Ammon's horn (tissue), 1 donor: ENCODE measurements at places on chromosomes 6 and 20.

DNA sequence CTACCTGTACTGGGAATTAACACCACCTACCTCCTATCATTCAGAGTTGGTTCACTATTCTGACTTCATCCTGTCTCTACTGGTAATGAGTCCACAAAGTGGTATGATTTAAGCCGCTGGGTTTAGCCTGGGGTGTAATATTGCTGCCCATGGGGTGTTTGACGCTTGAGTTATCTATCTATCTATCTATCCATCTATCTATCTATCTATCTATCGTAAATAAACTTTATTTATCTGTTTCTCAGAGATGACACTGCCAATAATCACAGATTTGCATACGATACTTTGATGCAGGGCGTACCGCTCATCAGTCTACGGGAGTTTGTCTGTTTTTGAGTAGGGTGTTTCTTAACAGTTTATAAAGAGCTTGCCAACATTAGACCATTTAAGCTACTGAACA lies 73.6 kb upstream of the ZNF184 start:
- no peak for DNase-seq

- no peak for DNase-seq
Observed at GRCh38 chr6:146851837-146852236, 253.1 kb downstream of the ADGB start.

- no peak for DNase-seq
Observed at GRCh38 chr6:6560909-6561308, 27.6 kb upstream of the LY86 start.

- no peak for DNase-seq
Observed at GRCh38 chr6:155201461-155202226, 62.2 kb upstream of the CLDN20 start.

GRCh38 chr6:57040011-57040410 lies 6.5 kb upstream of the KIAA1586 start:
- no peak for DNase-seq

- DNase-seq: peak; percentile 81
Observed at GRCh38 chr6:41732591-41733359, 2.6 kb downstream of the TFEB start.

- DNase-seq: no peak
Observed at GRCh38 chr6:12522347-12522746, 194.2 kb upstream of the PHACTR1 start.

- DNase-seq: no peak
Observed at GRCh38 chr6:145865175-145865574, 50.6 kb upstream of the FBXO30 start.

- DNase-seq: no peak
Observed at GRCh38 chr20:2162823-2163166, 61.2 kb downstream of the STK35 start.

- no peak for DNase-seq
Observed at GRCh38 chr6:135227349-135227748, 46.2 kb downstream of the MYB start.

DNA sequence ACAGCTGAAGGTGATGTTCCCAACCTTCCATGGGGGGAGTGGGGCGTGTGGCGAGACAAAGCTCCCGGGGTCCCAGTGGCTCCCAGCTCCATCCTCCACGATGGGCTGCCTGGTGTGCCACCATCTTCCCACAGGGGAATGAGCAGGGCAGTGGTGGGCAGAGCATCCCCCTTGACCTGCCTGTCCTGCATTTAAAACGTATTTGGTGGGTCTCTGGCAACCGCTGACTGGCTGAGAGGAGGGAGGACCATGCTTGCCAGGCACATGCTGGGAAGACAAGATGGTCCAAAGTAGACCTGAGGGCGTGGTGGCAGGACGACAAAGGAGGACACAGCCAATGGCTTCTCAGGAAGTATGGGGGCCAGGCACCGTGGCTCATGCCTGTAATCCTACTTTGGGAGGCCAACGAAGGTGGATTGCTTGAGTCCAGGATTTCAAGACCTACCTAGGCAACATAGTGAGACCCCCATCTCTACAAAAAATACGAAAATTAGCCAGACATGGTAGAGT lies 4.9 kb downstream of the TLDC2 start:
- DNase-seq: no peak

DNA sequence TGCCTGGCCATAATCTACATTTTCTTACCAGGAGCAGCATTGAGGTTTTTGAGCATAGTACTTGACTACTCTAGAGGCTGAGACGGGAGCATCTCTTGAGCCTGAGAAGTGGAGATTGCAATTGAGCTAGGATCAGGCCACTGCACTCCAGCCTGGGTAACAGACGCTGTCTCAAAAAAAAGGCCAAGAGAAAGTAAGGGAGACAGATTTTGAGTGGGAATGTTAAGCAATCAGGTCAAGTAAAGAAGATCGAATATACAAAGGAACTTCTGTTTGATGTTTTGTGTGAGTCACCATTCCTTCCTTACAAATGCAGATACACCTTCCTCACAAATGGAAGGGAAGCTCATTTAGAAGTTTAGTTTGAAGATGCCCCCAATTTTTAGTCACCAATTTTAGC lies 4.4 kb downstream of the PNRC1 start:
- DNase-seq: no peak

- no peak for DNase-seq
Observed at GRCh38 chr6:66161546-66162108, 454.6 kb upstream of the EYS start.
